ENCODE measurements at places on chromosomes 11 and 22.
A peak's percentile ranks its signal among the peaks of the same experiment; 100 is the strongest.

- H3K4me3 ChIP-seq, result no peak overlapping the region
- H3K36me3 ChIP-seq, result no peaks in the 10 kb centered on the region
- DNase-seq, result no peak
- H3K27ac ChIP-seq, result no peak overlapping the region
Measured at GRCh38 chr22:37456346-37456745, 29.1 kb upstream of the ELFN2 start.

DNA sequence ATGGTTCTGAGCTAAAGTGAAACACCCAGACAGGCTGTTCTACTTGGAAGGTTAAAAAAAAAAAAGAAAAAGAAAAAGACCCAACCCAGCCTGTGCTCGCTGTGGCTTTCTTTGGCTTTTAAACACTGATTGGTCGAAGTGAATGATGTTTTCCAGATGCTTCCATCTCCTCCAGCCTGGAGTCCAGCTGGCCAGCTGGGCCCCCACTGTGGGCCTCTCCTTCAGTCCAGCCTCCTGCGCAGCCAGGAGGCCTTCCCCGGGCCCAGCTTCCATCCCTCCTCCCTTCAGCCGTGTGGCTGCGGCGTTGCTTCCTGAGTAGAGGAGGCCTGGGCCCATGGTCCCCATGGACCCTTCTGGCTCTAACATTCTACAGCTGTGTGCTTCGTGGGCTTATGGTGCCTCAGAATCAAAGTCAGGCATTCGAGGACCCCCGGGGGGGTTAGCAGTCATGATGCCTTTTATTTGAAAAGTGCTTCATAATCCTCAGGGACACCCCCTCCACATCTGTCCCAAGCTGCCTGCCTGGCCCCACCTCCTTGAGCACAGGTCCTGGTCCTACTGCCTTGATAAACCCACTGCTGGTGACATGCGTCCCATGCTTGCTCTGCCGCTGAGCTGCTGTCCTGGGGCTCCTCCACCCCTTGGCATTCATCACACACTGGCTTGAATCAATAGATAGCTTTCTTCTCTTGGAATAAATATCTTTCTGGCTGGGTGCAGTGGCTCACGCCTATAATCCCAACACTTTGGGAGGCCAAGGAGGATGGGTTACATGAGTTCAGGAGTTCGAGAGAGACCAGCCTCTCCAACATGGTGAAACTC, 42.2 kb upstream of the FBLN1 start:
- no peak overlapping the region for H3K4me3 ChIP-seq
- H3K36me3 ChIP-seq, result no peaks in the 10 kb centered on the region
- H3K4me1 ChIP-seq, result no peaks in the 10 kb centered on the region
- no peaks in the 10 kb centered on the region for H3K27me3 ChIP-seq
- H3K27ac ChIP-seq, result no peak overlapping the region
- no peak for DNase-seq

- DNase-seq, result no peak
- H3K4me3 ChIP-seq, result no peak overlapping the region
- H3K27me3 ChIP-seq, result no peaks in the 10 kb centered on the region
- no peaks in the 10 kb centered on the region for H3K4me1 ChIP-seq
Measured at GRCh38 chr11:65931773-65932557, 12.7 kb downstream of the DRAP1 start.

GRCh38 chr11:59053387-59053786, 32.7 kb upstream of the GLYATL1B start:
- H3K36me3 ChIP-seq, result no peaks in the 10 kb centered on the region
- H3K27me3 ChIP-seq, result peaks cover 23% of the 10 kb centered on the region
- H3K4me3 ChIP-seq, result no peak overlapping the region
- no peaks in the 10 kb centered on the region for H3K4me1 ChIP-seq
- DNase-seq, result peak; percentile 77

GRCh38 chr22:19386248-19386647, 45.3 kb downstream of the HIRA start:
- no peak overlapping the region for H3K27ac ChIP-seq
- H3K36me3 ChIP-seq, result peaks cover 82% of the 10 kb centered on the region
- no peak for DNase-seq
- H3K4me1 ChIP-seq, result no peaks in the 10 kb centered on the region

DNA sequence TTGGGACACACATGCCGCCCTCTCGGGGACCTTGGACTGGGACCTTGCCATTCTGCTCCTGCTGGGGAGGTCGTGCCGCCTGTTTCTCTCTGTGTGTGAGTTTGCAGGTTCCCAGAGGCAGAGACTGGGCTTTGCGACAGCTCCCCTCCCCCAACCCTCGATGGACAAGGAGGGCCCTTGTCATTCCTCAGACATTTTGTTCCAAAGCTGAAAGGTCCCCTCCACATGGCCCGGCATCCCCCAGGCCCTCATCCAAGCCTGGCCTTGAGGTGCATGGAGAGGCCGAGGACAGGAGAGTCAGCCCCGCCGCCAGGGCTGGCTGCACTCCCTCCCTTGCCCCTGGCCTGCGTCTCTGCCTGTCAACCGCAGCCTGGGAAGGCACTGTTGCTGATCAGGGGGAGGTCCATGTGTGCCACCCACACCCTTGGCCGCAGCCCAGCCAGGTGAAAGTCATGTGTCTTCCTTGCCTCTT, 25.6 kb downstream of the FADS2 start:
- H3K4me1 ChIP-seq, result peaks cover 36% of the 10 kb centered on the region
- peak overlapping the region; percentile 89 for H3K27ac ChIP-seq
- no peak overlapping the region for H3K4me3 ChIP-seq
- DNase-seq, result no peak
- no peaks in the 10 kb centered on the region for H3K27me3 ChIP-seq

DNA sequence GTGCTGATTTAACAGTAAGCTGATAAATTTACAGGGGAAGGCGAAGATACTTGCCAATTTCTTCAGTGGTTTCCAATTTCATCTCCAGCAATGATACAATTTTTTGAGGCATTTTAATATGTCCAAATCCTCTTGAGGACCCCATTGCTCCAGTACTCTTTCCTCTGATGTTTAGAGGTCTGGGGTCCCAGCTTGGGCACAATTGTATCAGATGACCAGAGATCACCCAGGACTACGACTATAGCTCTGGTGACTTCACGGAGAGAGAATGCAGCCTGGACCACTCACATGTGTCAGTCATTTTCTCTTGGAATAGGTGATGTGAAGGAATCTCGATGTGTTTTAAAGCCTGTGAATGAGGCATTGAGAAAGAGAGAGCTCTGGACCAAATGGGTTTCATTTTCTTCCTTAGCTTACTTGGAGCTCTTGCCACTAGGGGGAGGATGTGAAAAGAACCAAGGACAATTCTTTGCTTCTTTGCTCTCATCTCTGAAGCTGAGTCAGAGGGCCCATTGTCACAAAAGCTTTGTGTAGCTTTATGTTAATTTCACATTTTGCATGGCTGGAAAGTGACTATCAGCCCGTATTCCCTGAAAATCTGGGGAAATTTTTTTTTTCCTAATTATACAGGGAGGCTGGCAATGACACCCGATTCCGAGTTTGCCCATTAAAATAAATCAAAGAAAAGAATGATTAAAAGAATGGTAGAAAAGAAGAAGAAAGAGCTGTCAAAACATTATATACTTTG, 6.7 kb upstream of the CCDC90B start:
- no peaks in the 10 kb centered on the region for H3K36me3 ChIP-seq
- H3K4me1 ChIP-seq, result peaks cover 14% of the 10 kb centered on the region
- H3K4me3 ChIP-seq, result peak overlapping the region; percentile 30

- no peak overlapping the region for H3K4me3 ChIP-seq
- no peak overlapping the region for H3K27ac ChIP-seq
- no peaks in the 10 kb centered on the region for H3K4me1 ChIP-seq
- no peaks in the 10 kb centered on the region for H3K27me3 ChIP-seq
- no peak for DNase-seq
Measured at GRCh38 chr22:37276776-37277175, 5.5 kb upstream of the CYTH4 start.

DNA sequence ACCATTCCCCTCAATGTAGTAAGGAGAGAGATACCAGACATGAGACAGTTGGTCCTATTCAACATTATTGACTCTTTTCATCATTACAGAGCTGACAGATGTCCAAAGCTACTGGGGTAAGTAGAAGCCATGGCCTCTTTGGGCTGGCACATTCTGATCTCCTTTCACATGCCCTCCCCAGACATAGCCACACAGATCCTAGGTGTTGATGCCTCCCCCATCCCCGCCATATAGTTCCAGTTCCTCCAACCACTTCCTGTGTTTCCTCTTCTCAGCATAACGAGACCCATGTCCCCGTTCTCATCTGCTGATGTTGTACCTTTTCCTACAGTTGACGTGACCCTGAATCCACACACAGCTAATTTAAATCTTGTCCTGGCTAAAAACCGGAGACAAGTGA, 14.0 kb downstream of the TRIM6 start:
- H3K4me3 ChIP-seq, result no peak overlapping the region
- no peaks in the 10 kb centered on the region for H3K4me1 ChIP-seq
- H3K36me3 ChIP-seq, result no peaks in the 10 kb centered on the region
- no peaks in the 10 kb centered on the region for H3K27me3 ChIP-seq
- H3K27ac ChIP-seq, result no peak overlapping the region

GRCh38 chr11:123588117-123588863, 66.1 kb downstream of the SCN3B start:
- no peak overlapping the region for H3K4me3 ChIP-seq
- H3K4me1 ChIP-seq, result peaks cover 4% of the 10 kb centered on the region
- H3K27ac ChIP-seq, result no peak overlapping the region
- DNase-seq, result no peak

DNA sequence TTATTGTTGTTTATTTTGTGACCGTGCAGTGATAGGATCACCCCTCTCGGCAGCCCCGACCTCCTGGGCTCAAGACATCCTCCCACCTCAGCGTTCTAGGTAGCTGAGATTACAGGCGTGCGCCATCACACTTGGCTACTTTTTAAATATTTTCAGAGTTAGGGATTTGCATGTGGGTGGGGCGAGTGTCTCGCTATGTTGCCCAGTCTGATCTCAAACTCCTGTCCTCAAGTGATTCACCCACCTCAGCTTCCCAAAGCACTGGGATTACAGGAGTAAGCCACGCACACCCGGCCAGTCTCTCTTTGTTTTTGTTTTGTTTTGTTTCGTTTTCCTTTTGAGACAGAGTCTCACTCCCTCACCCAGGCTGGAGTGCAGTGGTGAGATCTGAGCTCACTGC, 1.2 kb upstream of the INTS5 start:
- H3K4me1 ChIP-seq, result peaks cover 10% of the 10 kb centered on the region
- H3K27me3 ChIP-seq, result no peaks in the 10 kb centered on the region
- no peak overlapping the region for H3K27ac ChIP-seq
- no peak overlapping the region for H3K4me3 ChIP-seq

DNA sequence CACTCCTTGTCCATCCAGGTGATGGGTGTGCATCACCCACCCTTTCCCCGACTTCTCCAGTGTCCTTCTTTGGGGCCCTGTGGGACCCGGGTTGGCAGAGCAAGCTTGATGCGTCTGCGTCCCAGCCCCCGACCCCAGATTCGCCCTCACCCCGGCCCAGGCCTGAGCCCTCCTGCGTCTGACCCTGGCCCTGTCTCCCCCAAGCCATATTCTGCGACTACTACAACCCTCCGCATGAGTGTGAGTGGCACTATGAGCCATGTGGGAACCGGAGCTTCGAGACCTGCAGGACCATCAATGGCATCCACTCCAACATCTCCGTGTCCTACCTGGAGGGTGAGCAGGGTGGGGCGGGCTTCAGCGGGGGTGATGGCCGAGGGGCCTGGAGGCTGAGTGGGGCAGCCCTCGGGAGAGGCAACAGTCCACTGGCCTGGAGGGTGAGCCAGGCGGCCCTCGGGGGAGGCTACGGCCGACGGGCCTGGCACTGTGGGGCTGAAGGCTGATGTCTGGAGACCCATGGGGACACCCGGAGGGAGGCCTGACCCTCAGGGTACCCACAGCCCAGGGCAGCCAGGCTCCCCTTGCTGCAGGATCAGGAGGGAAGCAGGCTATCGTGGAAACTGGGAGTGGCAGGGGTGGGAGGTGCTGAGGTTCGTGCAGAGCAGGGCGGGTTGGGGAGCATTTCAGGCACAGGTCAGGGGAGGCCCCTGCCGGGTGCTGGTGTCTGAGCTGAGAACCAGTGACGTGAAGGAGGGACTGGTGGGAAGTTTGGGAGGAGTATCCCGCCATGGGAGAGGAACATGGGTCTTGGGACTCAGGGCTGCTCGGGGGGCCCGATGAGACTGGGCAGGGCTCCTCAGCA, 15.3 kb downstream of the MUC2 start:
- no peaks in the 10 kb centered on the region for H3K36me3 ChIP-seq
- no peaks in the 10 kb centered on the region for H3K27me3 ChIP-seq
- DNase-seq, result no peak
- H3K4me1 ChIP-seq, result no peaks in the 10 kb centered on the region
- H3K27ac ChIP-seq, result no peak overlapping the region
- H3K4me3 ChIP-seq, result no peak overlapping the region

GRCh38 chr11:98616098-98616655, 404.6 kb upstream of the CNTN5 start:
- no peaks in the 10 kb centered on the region for H3K27me3 ChIP-seq
- H3K4me1 ChIP-seq, result no peaks in the 10 kb centered on the region
- DNase-seq, result no peak
- H3K27ac ChIP-seq, result no peak overlapping the region
- no peaks in the 10 kb centered on the region for H3K36me3 ChIP-seq
- no peak overlapping the region for H3K4me3 ChIP-seq

DNA sequence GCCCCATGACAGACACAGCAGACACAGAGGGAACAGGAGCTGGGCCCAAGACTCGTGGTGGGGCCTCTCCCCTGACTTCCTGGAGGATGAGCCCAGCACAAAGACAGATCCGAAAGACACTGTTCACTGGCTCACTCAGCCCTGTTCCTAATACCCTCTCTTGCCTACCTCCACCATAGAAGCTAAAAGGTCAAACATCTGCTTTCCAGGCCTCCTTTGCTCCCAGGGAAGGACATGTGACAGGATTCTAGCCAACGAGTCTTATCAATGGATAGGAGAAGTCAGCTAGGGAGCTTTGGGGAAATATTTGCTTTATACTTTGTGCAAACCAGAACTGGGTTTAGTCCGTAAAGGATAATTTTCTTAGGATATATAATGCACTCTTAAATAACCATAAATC, 8.4 kb upstream of the CLMP start:
- no peaks in the 10 kb centered on the region for H3K27me3 ChIP-seq
- DNase-seq, result no peak
- no peak overlapping the region for H3K4me3 ChIP-seq
- no peaks in the 10 kb centered on the region for H3K36me3 ChIP-seq
- H3K4me1 ChIP-seq, result peaks cover 22% of the 10 kb centered on the region
- no peak overlapping the region for H3K27ac ChIP-seq

- H3K27me3 ChIP-seq, result no peaks in the 10 kb centered on the region
- H3K36me3 ChIP-seq, result no peaks in the 10 kb centered on the region
- no peaks in the 10 kb centered on the region for H3K4me1 ChIP-seq
- H3K4me3 ChIP-seq, result no peak overlapping the region
- H3K27ac ChIP-seq, result no peak overlapping the region
Measured at GRCh38 chr11:2666828-2667570, 32.8 kb downstream of the KCNQ1OT1 start.

DNA sequence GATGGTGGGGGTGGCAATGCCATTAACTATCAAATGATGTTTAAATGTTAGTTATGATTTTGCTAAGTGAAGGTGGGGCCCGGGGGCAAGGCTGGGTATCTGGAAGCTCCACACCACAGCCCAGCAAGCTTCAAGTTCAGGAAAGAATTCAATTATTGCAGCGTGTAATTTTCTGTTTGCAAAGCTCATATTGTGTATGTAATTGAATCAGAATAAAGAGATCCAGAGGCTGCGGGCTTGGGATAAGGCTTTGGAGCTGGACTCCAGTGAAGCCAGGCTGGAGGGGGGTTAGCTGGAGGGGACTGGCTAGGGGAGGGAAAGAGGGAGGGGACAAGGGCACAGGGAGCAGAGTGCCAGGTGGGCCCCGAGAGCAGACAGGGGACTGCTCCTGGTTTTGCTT, 557.1 kb upstream of the CADM1 start:
- H3K36me3 ChIP-seq, result no peaks in the 10 kb centered on the region
- no peaks in the 10 kb centered on the region for H3K4me1 ChIP-seq

Data from A673 (cell line).